ENCODE measurements at places on chromosomes 12 and 14.

DNA sequence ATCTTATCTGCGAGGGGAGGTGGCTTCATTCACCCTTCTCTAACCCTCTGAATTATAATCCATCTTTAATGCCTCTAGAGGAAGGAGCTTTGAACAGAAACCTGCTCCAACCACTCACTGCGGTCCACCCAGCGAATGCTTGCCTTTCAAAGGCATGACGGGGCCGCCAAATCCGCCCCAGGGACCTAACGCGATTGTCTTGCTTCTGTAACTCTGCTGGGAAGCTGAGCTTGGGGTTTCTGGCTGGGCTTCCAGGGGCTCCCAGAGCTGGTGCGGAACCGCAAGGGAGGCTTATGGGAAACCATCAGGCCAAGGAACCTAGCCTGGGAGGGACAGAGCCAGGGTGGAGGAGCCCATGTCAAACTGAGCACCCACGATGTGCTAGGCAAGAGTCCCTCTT lies 231.2 kb upstream of the LHX5 start:
- no peak for DNase-seq

- DNase-seq: no peak
Observed at GRCh38 chr12:87661786-87662377, 367.3 kb downstream of the C12orf50 start.

DNA sequence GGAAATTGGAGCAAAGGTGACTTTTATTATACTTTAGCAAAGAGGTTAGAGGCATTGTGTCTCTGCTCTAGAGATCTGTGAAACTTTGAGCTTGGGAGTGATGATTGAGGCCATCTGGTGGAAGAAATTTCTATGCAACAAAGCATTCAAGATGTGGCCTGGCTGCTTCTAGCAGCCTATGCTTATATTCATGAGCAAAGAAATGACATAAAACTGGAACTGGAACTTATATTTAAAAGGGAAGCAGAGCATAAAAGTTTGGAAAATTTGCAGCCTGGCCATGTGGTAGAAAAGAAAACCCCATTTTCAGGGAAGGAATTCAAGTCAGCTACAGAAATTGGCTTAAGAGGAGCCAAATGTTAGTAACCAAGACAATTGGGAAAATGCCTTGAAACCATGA lies 70.4 kb downstream of the SDR9C7 start:
- no peak for DNase-seq

DNA sequence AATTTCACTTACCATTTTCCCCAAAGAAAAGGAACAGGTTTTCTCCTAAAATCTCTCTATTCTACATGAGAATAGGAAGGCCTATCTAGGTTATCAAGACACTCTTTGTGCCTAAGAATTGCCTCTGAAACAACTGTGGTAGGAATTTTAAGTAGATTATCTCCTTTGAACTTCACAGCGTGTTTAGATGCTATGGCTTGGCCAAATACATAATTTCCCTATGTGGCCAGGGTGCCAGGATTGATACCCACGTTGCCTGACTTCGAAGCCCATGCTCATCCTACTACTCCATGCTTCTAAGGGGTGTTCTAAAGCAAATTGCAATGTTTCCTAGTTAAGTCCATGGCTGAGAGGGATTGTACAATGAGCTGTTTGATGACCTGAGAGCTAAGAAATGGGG lies 241.5 kb upstream of the FBXO33 start:
- DNase-seq: no peak

- DNase-seq: no peak
Observed at GRCh38 chr12:111785651-111786050, 18.9 kb downstream of the ALDH2 start.

DNA sequence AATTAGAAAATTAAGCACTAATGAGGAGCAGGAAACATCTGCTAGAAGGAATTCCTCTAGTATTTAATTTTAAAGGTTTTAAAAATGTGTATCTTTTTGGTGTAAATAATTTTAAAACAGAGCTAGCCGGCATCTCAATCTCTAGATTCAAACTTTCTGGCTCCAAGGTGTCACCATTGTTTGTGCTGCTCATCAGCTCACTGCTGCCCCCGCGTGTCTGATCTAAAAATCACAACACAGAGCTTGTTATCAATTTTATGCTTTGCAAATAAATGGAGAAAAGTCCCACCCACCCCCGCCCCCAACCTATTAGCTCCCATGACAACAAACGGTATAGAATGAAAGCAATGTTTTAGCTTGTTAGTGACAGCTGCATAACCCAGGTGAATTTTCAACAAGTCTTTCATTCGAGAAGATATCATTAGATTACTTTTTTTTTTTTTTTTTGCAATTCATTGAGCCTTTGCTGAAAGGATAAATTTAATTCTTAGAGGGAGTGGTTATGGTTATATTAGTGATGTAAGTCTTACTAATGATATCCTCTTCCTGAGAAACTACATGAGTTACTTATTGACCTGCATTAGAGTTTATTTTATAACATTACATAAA lies 11.3 kb upstream of the ABHD12B start:
- DNase-seq: peak; percentile 91

GRCh38 chr14:34605461-34605860 lies 24.5 kb downstream of the SNX6 start:
- DNase-seq: no peak

DNA sequence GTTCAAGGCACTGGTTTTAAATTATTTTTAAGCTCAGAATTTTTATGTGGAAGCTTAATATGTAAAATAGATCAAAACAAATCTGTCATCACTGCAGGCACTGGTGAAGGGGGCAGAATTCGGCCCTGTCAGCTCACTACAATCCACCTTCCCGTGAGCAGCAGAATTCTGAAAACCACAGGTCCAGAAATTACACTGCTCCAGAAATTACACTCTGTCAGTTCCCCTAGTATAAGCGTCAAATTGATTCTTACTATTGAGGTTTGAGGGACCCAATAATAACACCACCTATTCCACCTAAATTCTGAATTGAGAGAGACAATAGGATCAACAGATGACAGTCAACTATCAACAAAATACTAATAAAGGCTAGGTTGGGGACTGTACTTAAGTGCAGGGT lies 245.5 kb downstream of the PHLDA1 start:
- DNase-seq: no peak

DNA sequence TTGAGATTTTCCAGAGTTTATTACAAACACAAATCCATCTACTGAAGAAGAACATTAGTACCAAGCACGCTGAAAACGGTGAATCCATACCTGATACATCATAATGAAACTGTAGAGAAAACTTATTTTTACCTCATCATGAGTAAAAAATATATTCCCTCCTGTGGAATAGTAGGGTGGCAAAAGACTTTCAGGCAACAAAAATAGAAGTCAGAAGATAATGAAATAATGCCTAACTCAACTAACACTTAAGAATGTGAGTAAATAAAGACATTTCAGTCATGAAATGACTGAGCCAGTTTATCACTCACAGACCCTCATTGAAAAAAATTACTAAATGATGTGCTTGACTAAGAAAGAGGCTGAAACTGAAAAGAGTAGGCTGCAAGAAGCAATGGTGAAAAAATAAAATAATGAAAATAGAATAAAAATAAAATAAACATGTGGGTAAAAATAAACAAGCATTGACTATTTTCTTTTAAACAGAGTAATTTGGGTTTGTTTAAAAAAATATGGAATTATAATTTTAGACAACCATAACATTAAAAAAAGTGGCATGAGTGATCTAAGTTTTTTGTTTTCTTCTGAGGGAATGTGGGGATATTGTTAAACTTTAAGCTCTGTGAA lies 148.6 kb downstream of the ASCL1 start:
- no peak for DNase-seq

DNA sequence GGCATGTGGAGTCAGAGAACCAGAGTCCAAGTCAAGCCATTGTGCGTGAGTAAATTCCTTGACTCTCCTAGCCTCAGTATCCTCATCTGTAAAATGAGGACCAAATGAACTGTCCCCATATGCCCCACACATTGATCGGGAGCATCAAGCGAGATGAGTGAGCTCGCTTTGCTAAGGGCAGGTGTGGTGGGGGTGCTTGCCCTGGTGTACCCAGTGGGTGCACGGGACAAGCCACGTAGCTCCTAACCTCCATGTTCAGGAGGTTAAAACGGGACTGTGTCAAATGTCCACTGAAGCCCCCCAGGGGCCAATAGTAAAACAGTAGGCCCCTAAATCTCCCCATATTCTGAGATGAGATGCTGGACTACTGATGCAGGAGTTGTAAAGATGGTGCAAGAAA lies 60.9 kb downstream of the SERPINA3 start:
- no peak for DNase-seq

- DNase-seq: no peak
Observed at GRCh38 chr14:73842851-73843250, 8.8 kb upstream of the PTGR2 start.

GRCh38 chr14:96204151-96205058 lies at the start of gene BDKRB2:
TSS of gene BDKRB2 (plus strand) at chr14:96204839. CDS start at chr14:96237108, 32,269 bp downstream.
- DNase-seq: peak; percentile 62

DNA sequence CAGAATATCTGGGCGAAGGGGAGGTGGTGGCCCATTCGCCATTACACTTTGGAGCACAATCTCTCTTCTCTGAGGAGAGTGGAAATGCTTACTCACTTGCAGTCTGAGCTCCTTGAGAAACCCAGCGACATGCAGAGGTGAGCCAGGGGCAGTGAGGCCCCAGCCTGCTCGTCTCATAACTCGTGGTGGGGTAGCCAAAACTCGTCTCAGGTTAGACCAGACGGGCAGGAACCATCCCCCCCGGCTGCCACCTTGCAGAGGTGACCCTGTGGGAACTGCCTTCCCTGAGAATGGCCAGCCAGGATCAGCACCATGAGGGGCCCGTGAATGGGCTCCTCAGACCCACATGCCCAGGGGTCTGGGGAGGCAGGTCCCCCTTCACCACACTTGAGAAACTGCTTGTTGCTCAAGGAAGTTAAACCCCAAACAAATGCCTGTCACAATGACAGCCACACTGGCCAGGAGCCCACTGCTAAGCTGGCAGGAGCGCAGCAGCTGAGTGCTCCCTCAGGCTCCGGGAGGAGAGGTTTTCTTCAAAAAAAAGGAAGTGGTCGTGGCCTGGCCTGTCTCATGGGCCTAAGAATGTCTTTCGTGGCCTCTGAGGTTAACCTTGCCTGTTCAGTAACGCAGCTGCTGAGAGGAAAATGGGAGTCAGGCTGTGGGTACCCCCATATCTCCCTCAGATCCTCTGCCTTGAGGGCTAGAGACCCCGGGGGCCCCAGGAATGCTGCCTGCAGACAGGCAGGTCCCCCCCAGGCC lies 9.2 kb upstream of the ALDH2 start:
- peak; percentile 90 for DNase-seq

- peak; percentile 45 for DNase-seq
Observed at GRCh38 chr12:20274008-20274407, 94.3 kb upstream of the PDE3A start.

- peak; percentile 24 for DNase-seq
Observed at GRCh38 chr14:92564344-92565039, 50.9 kb downstream of the RIN3 start.

DNA sequence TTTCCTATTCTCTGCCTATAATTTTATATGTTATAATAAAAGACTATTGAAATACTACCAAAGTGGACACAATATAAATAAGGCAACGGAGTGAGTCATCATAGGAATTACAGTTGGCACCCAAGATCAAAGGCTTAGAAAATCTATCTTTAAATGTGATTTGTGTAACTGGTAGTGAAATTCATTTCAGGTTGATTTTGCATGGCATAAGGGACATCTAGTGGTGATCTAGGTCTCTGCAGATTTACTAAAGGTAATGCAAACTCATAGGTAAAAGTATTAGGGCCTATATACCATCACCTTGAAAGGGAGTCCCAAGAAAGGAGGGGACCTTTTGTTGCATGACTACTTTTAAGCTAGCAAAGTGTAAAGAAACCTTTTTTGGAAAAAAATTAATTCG lies 527.2 kb downstream of the NRXN3 start:
- DNase-seq: no peak

- no peak for DNase-seq
Observed at GRCh38 chr12:26869908-26870459, 37.0 kb upstream of the ITPR2 start.

DNA sequence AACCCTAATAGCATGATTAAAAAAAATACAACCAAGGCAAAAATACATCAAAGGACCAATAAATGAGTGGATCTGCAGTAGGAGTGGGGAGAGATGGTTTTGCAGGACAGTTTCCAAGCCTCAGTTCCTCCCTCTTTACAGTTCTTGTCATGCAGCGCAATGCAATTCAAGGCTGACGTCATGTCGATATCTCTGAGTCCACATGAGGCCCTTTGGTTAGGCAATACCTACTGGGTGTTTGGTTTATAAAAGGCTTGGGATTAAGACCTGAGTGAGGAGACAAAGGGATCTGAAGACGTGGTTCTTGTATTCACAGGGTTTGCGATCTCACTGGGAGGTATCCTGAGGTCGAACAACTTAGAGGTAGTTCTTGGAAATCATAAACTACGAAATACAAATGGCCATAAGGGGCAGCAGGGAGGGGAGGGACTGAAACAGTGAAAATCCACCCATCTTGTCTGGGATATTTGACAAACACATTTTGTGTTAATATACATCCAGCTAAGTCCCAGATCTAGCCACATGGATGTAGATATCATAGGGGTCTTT lies 441.0 kb downstream of the FUT8 start:
- DNase-seq: no peak

GRCh38 chr12:54019924-54020590 lies 8.2 kb upstream of the HOXC6 start:
- DNase-seq: no peak
